ENCODE measurements at places on chromosomes 2 and 18.

DNA sequence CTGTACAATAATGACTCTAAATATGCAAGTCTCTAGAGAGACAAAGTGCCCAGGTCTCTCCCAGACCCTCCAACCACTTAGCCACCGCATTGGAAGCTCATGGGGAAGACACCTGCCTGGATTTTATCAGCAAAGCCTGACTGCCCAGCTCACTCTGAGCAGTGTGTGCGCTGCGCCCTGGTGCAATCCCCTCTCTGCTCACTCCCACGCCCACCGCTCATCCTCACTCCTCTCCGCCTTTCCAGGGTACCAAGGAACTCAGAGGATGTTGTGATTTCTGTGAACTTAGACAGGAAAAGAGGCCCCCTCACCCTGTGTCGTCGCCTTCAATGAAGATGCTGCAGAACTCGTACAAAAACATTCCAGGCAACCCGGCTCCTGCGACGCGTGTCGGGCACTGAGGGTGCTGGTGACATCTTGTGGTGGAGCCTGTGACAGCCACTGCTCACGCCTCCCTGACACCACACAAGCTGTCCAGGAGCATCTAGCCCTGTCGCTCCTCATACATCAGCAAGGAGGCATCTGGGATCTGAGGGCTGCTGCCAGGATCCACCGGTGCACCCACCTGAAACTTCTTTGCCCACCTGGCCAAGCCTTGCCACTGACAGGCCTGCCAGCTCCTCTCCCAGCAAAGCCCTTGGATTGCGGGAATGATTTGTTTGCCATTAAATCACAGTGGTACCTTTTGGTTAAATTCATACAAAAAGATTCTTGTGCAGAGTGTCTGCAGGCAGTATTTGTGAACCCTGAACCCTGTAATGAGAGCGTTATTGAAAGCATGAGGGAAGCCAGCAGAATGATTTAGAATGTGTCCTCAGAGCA lies 220.4 kb downstream of the ZNF516 start:
- DNase-seq, result no peak

GRCh38 chr2:231590614-231591013 lies 2.0 kb upstream of the TEX44 start:
- no peak for DNase-seq

- no peak for DNase-seq
Measured at GRCh38 chr2:104867813-104868504, 14.0 kb downstream of the POU3F3 start.

- DNase-seq, result no peak
Measured at GRCh38 chr2:191862156-191862775, 15.4 kb upstream of the CAVIN2 start.

DNA sequence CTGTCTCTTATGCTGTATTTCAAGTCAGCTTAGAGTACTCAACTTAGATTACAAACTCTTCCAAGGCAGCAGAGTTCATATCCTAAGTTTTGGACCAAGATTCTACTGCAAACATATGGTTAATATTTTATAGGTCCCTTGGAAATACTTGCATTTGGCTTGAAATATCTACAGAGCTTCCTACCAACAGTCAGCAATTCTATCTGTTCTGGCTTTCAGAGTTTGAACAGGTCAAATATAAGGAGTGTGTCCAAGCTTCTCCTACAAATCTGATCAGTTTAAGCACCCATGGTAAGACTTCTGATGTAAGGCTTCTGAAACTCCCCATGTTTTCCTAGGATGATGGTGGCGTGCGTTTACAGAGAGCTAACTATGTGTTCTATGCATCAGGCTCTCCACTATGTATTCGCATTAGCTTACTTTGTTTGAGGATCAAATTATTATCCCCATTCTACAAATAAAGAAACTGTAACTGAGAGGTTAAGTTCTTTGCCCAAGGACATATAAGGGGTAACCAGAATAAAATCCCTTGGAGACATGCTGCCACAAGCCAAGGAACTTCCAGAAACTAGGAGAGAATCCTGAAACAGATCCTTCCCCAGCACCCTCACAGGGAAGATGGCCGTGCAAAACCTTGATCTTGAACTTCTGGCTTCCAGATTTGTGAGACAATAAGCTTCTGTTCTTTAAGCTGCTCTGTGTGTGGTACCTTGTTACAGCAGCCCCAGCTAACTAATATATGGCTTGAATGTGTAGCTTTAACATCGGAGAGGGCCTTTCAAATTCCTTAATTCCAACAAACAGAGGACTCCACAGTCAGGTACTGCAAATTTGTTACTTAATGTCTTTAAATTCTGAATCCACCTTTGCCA lies 55.1 kb downstream of the ATP8B1 start:
- no peak for DNase-seq

- DNase-seq, result no peak
Measured at GRCh38 chr2:29601872-29602271, 319.5 kb downstream of the ALK start.

- no peak for DNase-seq
Measured at GRCh38 chr18:25873833-25874232, 216.6 kb downstream of the SS18 start.

GRCh38 chr2:15692551-15693377 lies 101.1 kb downstream of the DDX1 start:
- DNase-seq, result no peak

DNA sequence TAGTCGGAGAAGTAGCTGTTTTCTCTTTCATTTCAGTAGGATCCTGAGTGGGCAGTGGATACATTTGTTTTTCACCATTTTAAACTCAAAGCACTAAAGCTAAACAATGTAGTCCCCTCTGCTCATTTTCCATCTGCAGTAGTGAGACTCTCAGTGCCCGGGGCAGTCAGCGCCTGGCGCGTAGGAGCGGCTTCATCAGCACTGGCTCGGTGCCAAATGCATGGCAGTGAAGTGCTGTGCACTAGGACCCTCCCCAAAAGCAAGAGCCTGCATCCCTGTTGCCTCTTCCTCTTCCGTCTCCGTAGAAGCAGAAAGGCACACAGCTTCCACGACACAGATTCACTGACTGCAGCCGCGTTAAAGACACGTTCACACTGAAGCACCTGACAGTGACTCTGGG lies 19.0 kb upstream of the ESPNL start:
- no peak for DNase-seq

DNA sequence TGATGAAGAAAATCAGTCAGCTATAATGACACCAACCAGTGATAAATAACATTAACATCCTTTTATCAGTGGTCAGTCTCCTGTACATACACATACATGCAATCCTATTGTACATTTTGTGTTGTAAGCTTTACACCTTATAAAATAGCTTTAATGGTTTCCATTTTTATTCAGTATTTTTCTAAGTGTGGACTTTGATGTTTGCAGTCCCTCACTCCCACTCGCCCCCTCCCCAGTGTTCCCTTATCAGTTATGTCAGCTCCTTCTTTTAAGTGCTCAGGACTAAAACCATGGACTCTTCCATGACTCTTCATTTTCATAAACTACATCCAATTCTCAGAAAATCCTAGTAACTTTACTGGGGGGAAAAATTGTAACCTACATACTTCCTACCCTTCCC lies 713.0 kb downstream of the LRRTM4 start:
- DNase-seq, result no peak

GRCh38 chr18:64017870-64018269 lies 48.0 kb downstream of the SERPINB8 start:
- peak; percentile 8 for DNase-seq
